ENCODE measurements at places on chromosomes 3 and 15.

- DNase-seq, result no peak
These were observed 13.3 kb downstream of the RPSA start for GRCh38 chr3:39419742-39420315.

GRCh38 chr15:64542091-64542490 is 81.7 kb downstream of the ZNF609 start:
- no peak for DNase-seq

DNA sequence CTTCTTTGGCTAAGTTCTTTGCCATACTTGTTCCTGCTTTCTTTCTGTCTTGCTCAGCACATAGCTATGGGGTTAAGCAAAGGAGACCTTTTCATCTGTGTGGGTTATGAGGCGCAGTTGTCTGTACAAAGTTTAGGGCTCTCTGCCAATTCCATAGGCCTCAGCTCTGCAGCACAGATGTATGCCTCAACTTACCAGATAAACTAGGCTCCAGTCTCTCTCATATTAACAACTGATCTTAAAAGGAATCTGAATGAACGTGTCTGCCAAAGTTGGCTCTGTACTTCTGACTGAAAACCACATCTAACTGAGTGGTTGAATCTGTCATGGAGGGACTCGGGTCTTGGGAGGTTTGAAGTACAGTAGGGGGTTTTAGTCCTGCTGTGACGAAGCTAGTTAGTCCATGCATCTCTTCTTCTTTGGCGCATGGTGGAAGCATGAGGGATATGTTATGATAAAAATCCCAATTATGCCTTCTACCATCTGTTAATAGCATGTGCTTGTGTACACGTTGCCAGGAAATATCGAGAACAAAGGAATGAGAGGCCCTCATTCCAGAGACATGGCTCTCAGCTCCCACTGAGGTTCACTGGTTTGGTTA is 114.6 kb upstream of the TSC22D2 start:
- DNase-seq, result no peak

DNA sequence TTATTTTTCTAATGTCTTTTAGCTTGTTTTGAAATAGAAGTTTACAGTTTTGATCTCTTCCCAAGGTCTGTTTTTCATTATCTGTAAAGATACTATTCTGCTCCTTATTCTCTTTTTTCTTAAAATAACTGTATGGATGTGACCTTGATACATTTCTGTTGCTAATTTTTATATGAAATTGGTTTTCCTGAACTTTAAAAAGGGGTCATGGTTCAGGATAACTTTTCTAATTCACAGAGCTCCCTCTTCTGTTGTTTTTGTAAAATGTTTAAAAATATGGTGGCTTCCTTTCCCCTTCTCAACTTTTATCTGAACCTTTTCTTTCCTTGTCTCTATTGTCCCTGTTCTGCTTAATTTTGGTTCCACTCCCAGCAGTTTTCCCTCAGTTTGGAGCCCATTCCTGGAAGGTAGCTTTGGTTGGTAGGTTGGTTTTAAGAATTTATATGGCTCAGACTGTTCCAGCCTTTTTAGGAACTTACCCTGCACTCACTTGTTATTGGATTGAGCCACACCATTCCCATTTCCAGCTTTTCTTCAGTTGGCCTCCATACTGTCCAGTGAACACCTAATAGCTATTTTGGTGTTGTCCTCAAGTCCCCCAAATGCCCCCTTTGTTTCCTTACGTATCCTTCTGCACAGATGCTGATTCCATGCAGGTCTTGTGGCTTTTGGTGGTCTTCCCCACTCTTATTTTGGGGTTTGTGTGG is 70.3 kb downstream of the SLMAP start:
- no peak for DNase-seq

DNA sequence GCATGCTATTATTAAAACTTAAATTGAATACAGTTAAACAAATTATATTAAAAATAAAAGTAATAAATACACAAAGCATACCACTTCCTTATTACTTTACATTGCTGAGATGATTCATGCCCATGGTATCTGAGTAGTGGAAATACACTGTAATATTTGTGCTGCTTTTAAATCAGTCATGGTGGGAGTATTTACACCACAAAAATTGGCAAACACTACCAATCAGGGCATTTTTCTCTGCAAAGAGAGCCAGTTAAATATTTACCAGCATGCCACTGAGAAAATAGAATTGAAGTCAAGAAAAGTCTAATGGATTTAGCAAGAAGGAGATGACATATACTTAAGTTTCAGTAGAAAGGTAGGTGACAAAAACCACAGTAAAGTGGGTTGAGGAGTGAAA is 19.6 kb downstream of the PPARG start:
- no peak for DNase-seq
